GF-D8 (cell line): ENCODE measurements at places on chromosomes 6 and 20.
A peak's percentile ranks its signal among the peaks of the same experiment; 100 is the strongest.

DNA sequence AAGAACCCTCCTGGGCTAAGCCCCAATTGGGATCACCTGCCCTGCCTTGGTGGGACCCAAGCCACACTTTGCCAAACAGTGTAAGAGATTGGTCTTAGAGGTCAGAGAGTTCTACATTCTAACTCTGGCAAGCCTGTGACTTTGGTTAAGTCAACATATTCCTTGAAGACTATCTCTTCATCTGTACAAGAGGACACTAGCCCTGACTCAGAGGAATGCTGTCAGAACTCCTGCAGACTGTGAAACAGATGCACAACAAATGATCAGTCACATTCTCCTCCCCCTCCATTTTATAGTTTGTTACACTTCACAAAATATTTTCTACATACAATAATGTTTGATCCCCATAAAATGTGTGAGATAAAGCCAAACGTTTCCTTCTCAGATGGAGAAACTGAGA, 91.7 kb upstream of the EPB41L1 start:
- no peak for DNase-seq

DNA sequence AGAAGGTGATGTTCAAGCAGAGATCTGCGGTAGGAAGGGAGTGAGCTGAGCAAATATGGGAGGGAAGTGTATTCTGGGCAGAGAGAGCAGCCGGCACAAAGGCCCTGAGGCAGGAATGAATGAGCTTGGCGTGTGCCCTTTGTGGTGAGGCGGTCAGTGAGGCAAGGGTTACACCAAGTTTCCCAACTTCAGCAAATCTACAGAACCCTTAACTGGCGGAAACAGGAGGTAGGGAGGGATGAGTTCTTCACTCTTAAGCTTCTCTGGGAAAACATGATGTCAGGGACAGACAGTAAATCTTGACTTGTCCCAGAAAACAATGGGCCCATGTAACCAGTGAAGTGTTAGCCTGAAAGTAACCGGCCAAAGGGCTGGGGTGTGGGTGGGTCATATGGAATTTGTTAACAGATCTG, 97.1 kb upstream of the PTPN1 start:
- DNase-seq: no peak

- DNase-seq: no peak
Measured at GRCh38 chr20:58579069-58579818, 64.0 kb upstream of the APCDD1L start.

DNA sequence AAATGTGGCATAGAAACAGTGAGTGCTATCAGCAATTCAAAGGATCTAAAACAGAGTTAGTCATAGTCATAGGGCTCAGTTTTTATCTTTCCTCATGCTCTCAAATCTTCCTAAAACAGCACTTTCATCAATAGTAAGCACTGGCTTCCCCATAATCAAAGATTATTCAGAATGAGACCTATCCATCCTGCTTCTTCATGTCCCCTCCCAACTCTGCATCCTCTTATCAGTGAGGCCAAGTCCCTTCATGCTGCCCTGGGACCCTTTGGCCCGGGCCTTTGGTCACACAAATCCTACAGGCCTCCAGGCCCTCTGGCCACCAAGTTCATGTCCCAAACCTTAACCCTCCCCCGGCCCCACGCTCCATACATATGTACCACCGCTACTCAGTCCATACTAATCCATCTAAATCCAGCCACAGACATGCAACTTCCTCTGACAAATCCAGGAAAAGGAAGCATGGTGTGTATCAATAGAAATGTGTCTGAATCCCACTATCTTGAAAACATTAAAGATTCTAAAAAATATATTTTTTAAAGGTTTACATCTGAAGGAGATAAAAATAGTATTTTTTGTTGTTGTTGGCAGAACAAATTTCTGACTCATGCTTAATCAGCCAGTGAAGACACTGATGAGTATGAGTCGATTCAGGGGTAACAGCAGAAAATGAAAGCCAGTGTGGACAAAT, 143.5 kb downstream of the PDE7B start:
- DNase-seq: no peak

DNA sequence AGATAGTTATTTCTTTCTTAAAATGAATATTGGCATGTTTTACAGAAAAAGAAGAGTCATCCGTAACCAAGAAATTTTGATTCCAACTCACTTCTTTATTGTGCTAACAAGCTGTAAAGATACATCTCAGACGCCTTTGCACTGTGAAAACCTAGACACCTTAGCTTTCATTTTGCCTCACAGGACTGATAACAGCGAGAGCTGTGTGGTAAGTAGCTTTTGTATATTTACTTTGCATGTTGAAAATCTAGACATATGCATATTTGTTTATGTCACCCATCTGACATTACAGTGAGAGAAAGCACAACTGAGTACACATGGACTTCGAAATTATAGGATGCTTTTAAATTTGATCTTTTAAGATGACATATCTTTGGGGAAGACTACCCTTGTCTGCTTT, 64.7 kb downstream of the CCN2 start:
- no peak for DNase-seq

- no peak for DNase-seq
Measured at GRCh38 chr20:698276-698675, 22.7 kb upstream of the SCRT2 start.

GRCh38 chr6:164749221-164750064, 560.0 kb downstream of the C6orf118 start:
- DNase-seq: no peak

- no peak for DNase-seq
Measured at GRCh38 chr20:38125157-38126056, 39.7 kb downstream of the TGM2 start.

- DNase-seq: peak; percentile 19
Measured at GRCh38 chr6:41934278-41935192, 7.1 kb downstream of the CCND3 start.

- DNase-seq: peak; percentile 25
Measured at GRCh38 chr20:35207950-35208611, 18.4 kb upstream of the MMP24 start.

DNA sequence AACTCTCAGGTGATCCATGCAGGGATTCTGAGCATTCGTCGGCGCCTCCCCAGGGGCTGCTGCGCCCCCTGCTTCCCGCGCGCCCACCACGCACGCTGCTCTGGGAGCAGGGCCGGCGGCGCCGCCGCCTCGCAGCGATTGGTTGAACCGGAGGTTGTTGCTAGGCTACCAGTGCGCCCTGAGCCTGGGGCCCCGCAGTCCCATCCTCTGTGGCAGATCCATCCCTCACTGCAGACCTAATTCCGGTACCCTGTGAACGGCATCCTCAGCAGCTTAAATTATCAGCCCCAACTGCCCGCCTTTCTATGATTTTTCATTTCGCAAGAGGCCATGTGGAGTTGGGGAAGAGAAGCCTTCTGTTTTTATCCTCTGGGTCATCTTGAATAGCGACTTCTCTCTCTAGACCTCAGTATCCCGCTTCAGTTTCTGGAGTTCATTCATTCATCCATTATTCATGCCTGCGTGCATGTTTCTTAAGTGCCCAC, 15.4 kb downstream of the PNPLA1 start:
- no peak for DNase-seq

DNA sequence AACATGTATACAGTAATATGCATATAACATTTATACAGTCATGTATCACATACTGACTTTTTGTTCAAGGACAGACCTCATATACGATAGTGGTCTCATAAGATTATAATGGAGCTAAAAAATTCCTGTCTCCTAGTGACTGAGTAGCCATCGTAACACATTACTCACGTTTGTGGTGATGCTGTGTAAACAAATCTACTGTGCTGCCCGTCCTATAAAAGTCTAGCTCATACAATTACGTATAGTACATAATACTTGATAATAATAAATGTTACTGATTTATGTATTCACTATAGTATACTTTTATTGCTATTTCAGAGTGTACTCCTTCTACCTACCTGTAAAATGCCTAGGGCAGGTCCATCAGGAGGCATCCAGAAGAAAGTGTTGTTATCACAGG, 17.4 kb downstream of the SERAC1 start:
- DNase-seq: no peak

GRCh38 chr6:31815025-31815838, at the start of the genes HSPA1A and HSPA1L:
HSPA1A (plus strand) TSS chr6:31815543; CDS start chr6:31815757, 214 bp downstream.
HSPA1L (minus strand) TSS chr6:31815283; CDS start chr6:31811972, 3,311 bp downstream.
- DNase-seq: peak; percentile 91

DNA sequence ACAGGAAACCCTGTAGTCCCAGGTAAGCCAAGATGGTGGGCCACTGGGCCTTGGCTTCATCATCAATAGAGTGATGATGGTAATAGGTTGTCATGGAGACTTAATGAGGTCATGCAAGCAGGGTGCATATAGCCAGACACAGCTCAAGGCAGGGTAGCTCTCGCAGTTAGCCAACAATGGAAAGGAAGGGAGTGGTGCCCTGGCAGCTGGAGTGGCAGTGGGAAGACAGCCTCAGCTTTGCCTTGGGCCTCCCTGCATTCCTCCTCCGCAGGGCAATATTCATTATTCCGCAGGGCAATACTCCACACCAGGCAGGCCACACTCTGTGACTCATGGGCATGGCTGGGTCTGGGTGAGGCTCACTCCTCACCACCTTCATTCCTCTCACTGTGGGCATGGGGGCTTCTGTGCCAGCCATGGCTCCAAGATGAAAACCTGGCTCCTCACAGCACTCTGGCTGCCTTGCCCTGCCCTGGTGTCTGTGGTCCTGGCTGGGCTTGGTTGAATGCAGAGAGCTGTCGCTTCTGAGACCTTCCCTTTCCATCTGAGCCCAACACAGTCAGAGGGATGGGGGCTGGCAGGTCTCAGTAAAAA, 163.1 kb upstream of the PMEPA1 start:
- no peak for DNase-seq

GRCh38 chr20:59673998-59674445, 69.7 kb downstream of the PHACTR3 start:
- no peak for DNase-seq
